ENCODE measurements at places on chromosomes 13 and 19.

- DNase-seq: no peak
Measured at GRCh38 chr13:92436924-92437323, 789.7 kb upstream of the GPC6 start.

- DNase-seq: no peak
Measured at GRCh38 chr13:23912469-23912868, 15.2 kb upstream of the C1QTNF9B start.

- DNase-seq: no peak
Measured at GRCh38 chr19:16497042-16497441, 848 bp downstream of the C19orf44 start.

DNA sequence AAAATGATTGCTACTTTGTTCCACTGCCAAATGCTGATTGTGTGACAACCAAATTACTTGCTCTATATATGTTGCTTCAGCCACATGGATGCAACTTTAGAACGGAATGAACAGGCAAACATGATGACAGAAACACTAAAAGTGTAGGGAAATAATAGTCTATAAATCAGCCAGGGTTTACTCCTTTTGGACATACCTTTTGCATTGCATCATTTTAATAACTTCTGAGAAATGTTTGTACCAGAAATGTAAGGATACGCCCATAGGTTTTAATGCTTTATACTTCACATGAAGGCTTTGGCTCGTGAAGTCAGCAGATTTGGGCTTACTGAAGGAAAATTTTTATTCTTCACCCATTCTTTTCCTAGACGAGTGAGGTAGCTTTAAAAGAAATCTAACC lies 141.0 kb downstream of the POSTN start:
- no peak for DNase-seq

DNA sequence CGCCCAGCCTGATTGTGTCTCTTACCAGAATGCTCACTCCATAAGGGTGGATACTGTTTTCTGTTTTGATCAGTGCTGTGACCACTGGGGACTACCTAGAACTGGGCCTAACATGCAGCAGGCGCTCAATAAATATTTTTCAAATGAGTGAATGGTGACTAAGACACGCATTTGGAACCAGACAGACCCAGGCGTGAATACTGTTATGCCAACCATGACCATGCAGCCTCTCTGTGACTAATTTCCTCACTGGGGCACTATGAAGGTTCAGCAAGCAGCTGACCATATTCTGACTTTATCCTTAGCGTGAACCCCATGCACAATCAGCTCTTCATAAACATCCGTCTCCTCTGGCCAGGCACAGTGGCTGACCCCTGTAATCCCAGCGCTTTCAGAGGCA lies 13.0 kb upstream of the SPC24 start:
- DNase-seq: no peak

GRCh38 chr13:77860507-77860981 lies 58.1 kb downstream of the EDNRB start:
- peak; percentile 70 for DNase-seq

DNA sequence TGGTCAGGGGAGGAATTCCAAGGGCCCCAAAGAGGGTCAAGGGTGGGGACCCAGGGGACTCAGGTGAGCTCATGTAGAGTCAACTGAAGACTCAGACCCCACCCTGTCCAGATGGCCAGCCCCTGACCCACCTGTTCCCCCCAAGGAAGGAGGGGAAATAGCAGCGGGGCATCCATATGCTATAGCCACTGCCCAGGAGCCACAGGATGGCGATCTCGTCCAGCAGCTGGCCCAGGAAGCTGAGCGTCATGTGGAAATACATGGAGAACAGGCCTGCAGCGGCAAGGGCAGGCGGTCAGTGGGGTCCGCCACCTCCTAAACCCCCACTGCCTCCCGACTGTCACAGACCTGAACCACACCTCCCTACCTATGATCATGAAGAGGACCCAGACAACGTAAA lies 21.4 kb downstream of the ACER1 start:
- DNase-seq: no peak

- DNase-seq: no peak
Measured at GRCh38 chr13:79056706-79057105, 349.3 kb downstream of the RBM26 start.
